ENCODE measurements at places on chromosomes 12 and 14.

GRCh38 chr12:58342736-58343135, 401.4 kb downstream of the ATP23 start:
- DNase-seq, result no peak

DNA sequence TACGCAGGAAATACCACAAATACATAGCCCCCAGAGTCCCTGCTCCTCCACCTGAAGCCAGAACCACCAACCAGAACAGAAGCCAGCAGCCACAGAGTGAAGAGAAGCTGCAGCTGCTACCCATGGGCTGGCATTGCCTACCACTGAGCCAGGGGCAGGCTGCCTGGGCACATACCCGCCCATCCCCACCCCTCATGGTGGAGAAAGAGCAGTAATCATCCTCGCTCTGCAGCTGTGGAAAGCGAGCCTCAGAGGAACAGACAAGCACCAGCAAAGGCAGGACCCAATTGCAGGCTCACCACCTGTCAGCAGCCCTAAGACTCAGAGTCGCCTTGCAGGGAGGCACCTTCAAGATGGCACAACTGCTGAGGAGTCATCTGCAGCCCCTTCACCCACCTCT, 11.2 kb upstream of the CD9 start:
- DNase-seq, result no peak

DNA sequence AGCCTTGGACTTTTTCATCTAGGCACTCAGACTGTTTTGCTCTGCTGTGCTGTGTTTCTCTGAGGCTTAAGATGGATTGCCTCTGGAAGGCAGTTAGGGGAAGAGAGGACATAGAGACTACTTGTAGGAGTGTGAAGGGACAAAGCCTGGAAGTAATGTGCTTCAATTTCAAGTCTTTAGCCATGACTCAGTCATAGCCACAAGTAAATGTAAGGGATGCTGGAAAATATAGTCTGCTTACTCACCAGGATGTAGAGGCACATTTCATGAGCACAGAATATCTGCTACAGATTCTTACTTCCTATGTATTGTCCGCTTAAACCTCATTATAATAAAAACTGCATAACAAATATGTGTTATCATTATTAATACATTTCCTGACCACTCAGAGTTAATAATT, 794.3 kb upstream of the NOVA1 start:
- DNase-seq, result no peak

- DNase-seq, result no peak
Measured at GRCh38 chr12:91685917-91686316, 459.7 kb downstream of the BTG1 start.

GRCh38 chr12:182381-182892, 31.5 kb downstream of the SLC6A12 start:
- DNase-seq, result no peak

DNA sequence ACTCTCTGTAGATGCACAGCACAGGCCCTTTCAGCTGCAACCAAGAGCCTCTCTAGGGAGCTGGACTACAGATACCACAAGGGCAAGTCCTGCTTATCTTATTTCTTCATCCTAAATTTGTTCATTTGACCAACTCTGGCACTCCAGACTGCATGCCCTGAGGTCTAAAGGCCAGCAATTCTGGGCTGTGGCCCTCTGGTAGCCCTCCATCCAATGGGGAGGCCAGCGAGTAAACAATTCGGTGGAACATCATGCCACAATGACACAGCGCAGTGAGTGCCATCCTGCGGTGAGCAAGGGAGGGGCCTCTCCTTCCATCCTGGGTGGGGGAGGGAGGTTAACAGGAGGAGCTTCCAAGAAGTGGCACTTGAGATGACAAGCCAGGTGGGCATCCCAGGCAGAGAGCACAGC, 652 bp upstream of the SELPLG start:
- no peak for DNase-seq

- DNase-seq, result no peak
Measured at GRCh38 chr12:63940310-63941005, 96.0 kb downstream of the SRGAP1 start.

GRCh38 chr12:79844693-79845092, 90.2 kb downstream of the PPP1R12A start:
- DNase-seq, result peak; percentile 25

DNA sequence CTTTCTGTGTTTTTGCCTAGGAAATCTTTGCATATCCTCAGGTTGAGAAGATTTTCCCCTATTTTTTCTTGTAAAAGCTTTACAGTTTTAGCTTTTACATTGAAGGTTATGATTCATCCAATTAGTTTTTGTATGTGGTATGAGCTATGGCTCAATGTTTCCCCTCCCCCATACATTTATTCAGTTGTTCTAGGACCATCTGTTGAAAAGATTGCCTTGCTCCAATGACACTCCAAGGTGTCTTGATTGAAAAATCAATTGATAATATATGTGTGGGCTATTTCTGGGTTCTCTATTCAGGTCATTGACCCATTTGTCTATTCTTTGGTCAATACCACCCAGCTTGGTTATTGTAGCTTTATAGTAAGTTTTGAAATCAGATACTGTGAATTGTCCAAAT, 42.6 kb downstream of the LRTM2 start:
- DNase-seq, result no peak

DNA sequence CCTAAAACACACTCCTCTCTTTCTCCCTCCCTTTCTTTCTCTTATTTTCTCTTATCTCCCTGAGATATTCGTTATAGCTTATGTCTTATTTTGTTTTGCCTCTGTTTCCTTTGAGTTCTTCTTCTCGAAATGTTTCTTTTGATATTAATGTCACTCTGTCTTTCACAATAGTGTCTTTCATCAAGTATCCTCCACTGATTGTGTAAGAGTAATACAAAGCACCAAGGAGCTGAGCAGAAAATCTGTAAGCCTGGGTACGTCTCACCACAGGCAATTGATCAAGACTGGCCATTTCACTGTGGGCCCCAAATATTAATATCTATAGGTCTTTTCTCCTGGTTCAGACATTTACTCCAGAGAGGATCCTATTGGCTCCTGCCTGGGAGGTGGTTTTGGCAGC, 4.8 kb upstream of the LYZ start:
- DNase-seq, result no peak

DNA sequence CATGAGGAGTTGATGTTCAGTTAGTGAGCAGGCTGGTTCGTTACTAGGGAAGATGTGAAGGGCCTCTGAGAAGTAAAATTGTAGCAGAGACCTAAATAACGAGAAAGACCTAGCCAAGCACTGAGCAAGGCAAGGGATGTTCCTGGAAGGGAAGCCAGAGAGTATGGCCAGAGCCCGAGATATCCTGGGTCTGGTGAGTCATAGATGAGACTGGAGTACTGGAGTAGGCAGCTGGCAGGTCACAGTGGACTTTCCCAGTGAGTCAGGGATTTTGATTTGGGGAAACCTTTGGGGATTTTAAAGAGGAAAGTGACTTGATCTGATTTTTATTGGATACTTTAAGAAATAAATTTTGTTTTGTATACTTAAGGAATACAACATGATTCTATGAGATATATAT, 369.0 kb downstream of the DIO2 start:
- DNase-seq, result no peak

- DNase-seq, result no peak
Measured at GRCh38 chr12:68034567-68034966, 45.3 kb downstream of the IFNG-AS1 start.

GRCh38 chr14:75518625-75519024, 3.6 kb upstream of the BATF start:
- no peak for DNase-seq

GRCh38 chr14:89794096-89794495, 160.4 kb downstream of the EFCAB11 start:
- DNase-seq, result no peak

DNA sequence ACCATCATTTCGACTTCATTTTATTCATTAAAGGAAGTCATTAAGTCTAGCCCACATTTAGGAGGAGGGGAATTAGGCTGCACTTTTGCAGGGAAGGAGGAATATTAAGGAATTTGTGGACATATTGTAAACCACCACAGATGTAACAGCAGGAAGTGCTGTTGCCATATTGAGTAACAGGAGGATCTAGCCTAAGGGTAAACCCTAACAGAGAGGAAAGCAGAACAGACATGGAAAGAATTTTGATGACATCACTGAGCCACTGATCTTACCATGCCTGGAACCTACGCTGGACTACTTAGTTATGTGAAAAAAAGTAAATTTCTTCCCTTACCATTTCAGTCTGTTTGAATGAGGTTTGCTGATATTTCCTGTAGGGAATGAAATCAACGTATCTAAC, 100.7 kb upstream of the ATF7IP start:
- DNase-seq, result no peak

GRCh38 chr12:95857156-95857555, 1.6 kb upstream of the SNRPF start:
- DNase-seq, result no peak

DNA sequence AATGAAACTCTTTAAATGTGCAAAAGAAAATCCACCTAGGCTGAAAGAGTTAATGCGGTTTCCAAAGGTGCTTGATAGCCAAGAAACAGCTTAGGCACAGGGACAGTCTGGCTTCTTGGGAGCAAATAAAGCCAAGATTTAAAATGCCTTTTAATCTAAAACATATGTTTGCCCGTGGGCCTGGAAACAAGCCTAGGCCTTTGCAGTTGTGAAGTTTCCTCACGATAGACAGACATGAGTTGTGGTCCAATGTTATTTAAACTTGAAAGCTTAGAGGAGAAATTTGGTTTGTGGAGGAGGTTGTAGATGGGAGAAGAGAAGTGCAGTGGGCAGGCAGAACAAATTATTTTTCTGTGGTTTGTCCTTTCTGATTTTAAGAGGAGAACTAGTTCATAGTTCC, 29.8 kb downstream of the PROX2 start:
- peak; percentile 79 for DNase-seq

- no peak for DNase-seq
Measured at GRCh38 chr12:10741845-10742244, 18.7 kb upstream of the YBX3 start.

DNA sequence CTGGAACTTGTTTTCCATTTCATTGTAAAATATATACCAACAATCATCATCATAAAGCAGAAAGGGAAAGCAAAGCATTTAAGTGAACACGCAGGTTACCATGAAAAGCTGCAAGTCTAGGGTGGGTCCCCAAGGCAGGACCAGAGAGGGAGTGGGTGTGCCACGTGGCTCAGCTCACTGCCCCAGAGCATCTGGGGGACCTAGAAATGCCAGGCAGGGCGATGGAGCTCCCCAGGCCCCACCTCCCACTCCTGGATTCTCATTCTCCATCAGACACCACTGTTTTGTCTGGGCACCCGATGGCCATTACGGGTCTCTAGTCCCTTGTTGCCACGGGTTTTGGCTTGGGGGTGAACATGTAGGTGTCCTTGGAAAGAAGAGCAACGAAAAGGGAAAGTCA, 34.7 kb downstream of the BCL11B start:
- no peak for DNase-seq

- no peak for DNase-seq
Measured at GRCh38 chr14:31388687-31389413, 31.5 kb downstream of the HEATR5A start.

- no peak for DNase-seq
Measured at GRCh38 chr12:12482959-12483358, 79.7 kb downstream of the DUSP16 start.

DNA sequence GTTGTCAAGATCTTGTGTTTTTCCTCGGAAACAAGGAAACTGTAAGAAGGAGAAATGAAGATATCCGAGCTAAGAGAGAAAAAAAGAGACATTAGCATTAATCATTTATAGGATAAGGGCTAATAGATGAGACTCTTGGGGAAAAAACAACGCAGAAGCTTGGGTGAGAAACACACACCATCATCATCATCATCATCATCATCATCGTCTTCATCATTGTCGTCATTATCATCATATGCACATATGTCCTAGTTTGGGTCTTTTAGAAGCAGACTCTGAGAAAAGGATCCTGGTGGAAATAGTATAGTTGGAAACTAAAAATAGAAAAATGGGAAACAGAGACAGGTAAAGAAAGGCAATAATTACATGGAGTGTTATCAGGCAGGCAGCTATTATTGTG, 95.9 kb downstream of the PAH start:
- no peak for DNase-seq

- no peak for DNase-seq
Measured at GRCh38 chr12:88235183-88235833, 93.2 kb downstream of the TMTC3 start.

DNA sequence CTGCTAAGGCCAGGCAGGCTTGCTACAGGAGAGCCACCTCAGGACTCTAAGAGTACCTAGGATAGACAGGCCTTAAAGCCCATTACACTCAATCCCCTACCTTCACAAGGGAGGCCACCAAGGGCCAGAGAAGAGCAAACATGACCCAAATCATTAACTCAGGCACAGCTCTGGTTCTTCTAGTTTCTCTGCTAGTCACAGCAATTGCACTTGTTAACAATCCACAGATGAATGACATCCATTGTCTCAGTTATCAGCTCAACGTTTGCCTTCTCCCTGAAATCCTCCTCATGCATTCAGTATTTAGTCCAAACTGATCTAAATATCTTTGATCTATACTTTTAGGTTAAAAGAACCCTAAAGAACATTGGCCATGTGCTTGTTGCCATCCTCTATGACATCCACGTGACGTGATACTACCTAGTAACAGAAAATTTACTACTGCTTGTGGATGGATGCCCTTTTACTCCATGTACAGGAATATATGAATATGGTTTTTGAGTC, 164.5 kb downstream of the STXBP6 start:
- DNase-seq, result no peak

DNA sequence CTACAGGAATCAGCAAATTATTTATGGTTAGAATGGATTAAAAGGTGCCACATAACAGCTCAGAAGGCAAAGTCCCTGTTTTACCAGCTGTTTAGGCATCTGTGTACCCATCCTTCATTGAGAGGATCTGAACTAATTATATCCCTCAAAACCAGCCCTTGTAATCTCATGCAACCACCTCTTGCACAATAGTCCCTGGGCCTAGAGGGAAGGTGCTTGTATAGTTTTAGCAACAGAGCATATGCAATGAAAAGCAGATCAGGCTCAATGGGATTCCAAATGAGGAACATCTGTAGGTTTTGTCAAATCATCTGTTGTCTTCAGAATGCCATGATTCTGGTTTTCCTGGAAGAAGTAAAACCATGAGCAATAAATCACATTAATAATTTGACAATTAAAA, 26.0 kb upstream of the GLIPR1L2 start:
- DNase-seq, result peak; percentile 66

DNA sequence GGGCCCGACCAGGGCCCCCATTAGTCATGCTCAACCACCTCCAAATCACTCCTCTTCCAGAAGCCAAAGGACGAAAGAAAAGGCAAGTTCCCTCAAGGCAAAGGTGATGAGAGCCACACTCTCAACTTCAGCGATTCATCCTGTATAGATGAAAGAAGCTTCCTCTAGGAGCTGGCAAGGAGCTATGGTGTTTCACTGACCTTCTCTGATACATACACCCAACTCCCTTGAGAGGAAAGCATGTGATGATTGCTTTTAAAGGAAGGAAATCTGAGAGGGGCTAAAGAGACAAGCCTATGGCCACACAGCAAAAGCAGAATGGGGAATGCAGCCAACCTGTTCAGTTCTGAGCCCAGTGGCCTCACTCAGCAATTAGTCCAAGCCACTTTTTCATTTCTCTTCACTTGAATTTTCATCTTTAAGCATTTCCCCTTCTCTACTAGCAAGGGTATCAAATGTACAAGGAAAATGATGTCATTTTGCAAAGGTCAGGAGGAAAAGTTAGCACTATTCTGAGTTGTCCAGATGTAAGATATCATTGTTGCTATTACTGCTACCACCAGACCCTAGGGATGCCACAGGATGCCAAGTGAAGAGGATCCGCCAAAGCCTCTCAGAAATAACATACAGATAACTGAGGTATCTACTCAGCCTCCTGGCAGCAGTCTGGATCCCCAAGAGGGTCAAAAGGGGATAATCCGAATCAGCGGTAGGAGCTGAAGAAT, 82.5 kb downstream of the MAP3K9 start:
- DNase-seq, result no peak

Measured in AG09319 (cell line).